Motor neuron (in vitro differentiated cells): ENCODE measurements at places on chromosomes 7 and 10.

DNA sequence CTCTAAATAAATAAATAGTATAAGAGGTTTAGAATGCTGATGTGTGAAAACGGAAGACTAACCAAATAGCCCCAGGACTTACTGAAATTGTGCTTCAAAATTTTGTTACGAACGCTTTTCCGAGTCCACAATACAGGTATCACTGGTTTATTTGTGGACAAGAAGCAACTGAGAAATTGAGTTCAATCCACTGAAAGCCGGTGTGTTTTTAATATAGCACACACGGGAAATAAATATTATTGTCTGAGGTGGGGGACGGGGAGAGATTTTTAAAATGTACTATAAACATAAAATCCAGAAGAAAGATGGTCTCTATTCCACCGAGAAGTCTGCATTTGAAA, 598 bp downstream of the SLC16A12 start:
- ATAC-seq: no peak

- no peak for ATAC-seq
These were observed 85.8 kb upstream of the GPR22 start for GRCh38 chr7:107384025-107384424.

DNA sequence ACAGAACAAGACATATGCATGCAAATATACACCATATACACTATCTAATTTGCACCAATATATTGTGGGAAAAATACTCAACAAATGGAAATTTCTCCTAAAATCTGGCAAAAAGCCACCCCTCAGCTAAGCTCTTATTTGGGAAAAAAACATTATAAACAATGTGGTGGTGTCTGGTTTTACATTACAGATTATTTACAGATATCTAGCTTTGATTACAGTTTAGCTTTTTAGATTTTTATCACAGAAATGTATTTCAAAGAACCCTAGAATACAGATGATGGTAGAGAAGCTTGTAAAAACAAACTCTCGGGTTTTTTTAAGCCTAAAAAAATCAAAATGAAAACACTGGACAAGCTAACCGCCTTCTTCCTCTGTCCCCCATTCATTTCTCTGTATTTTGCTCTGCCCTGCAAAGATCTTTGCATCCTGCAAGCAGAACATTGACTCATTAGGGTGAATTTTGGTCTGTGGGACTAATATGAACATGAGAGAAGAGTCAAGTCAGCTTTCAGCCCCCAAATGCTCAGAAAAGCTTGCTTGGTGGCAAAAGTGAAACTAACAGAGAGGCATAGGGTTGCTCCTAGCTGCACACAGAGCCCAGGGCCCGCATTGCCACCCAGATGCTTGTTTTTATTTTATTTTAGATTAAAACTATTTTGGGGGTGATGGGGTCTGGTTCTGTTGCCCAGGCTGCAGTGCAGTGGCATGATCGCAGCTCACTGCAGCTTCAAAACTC, 88.8 kb upstream of the LYZL1 start:
- no peak for ATAC-seq

GRCh38 chr10:93059975-93060886, at the start of gene CYP26C1:
Gene CYP26C1, plus strand, starts transcription at chr10:93060798. Its CDS starts 466 bp downstream, at chr10:93061264.
- no peak for ATAC-seq

- ATAC-seq: peak; percentile 64
These were observed 75.9 kb upstream of the HGF start for GRCh38 chr7:81845744-81846241.

GRCh38 chr10:122461367-122461728, at the start of gene HTRA1:
Gene HTRA1, plus strand, starts transcription at chr10:122461553. Its CDS starts 100 bp downstream, at chr10:122461653.
- ATAC-seq: peak; percentile 78

DNA sequence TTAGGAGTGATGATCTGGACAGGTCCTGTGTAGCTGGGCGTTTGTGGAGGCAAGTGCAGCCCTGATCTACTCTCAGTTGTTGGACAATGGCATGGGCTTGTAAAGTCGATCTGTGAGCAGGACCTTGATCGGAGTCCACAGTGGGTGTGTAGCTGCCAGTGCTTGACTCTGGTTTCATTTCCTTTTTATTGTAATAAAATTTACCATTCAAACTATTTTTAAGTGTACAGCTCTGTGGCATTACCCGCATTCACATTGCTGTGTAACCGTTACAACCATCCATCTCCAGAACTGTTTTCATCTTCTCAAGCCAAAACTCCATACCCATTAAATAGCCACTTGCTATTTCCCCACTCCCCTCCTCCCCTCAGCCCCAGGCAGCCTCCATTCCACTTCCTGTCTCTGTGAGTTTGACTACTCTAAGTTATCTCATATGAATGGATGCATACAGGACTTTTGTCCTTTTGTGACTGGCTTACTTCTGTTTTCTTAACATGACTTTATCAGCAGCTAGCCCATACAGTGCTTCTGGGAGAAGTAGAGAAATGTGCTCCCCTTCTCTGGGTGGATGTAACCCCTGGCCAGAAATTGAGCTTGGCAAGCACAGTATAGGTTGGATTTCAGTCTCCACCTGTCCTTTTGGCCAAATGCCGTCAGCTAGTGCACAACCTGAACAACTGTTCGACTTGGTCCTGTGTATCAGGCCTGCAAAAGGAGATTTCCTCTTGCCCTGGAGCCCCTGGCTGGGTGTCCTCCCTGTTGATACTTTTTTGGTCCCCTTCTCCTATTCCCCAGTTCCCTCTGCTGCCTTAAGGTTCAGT, 180.0 kb downstream of the LRMDA start:
- no peak for ATAC-seq

DNA sequence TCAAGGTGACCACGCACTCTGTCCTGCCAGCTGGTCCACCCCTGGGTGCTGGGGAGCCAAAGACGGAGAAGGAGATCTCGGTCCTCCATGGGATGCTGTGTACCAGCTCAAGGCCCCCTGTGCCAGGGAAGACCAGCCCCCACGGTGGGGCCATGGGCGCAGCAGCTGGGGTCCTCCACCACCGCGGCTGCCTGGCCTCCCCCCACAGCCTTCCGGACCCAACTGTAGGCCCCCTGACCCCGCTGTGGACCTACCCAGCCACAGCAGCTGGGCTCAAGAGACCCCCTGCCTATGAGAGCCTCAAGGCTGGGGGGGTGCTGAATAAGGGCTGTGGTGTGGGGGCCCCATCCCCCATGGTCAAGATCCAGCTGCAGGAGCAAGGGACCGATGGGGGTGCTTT, 5.4 kb downstream of the NYAP1 start:
- ATAC-seq: no peak

- ATAC-seq: no peak
These were observed 5.7 kb upstream of the CXCL12 start for GRCh38 chr10:44390585-44391072.

GRCh38 chr7:140927351-140927750, 2.6 kb upstream of the BRAF start:
- ATAC-seq: no peak

- ATAC-seq: no peak
These were observed 26.5 kb upstream of the KCTD7 start for GRCh38 chr7:66602159-66602558.

DNA sequence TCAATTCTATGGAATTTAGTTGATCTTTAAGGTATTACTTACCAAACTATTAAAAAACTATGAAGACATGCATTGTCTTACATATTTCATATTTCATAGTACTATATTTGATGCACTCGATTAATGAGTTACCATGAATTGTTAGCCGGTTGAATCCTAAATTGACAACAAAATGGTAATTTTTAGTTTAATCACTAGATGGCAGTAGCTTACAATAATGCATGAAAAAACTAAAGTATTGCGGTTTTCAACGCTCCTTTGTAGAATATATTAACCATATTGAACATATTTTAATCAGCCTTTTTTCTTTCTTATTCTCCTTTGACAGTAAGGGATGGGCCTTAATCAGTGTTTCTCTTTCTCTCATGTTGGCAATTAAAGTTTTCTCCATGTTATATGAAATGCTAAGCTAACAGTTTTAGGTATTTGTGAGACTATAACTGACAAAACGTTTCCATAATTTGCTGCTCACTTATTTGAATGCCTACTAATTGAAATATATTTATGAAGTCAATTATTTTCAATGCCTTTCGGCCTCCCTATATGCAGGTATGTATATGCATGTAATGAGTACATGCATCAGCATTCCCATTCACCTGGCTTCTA, 48.5 kb upstream of the ARL4A start:
- ATAC-seq: no peak

DNA sequence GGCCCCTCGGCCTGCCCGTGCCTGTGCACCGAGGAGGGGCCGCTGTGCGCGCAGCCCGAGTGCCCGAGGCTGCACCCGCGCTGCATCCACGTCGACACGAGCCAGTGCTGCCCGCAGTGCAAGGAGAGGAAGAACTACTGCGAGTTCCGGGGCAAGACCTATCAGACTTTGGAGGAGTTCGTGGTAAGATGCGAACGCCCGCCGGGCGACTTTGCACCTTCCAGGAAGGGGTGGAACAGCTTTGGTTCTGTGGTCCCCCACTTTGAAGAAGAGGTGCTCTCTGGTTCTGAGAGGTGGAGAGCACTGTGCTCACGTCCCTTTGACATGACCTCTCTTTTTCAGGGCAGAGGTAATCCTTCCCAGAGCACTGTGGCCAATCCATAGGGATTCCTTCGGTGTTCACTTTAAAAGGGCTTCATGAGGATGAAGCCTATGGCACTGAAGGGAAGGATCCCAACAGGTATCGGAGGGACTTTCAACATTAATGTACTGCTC, 2.6 kb downstream of the VWC2 start:
- ATAC-seq: no peak

- no peak for ATAC-seq
These were observed 97.7 kb downstream of the PRKG1 start for GRCh38 chr10:51171946-51172345.

GRCh38 chr10:28612877-28613276, 64.4 kb upstream of the BAMBI start:
- ATAC-seq: no peak

DNA sequence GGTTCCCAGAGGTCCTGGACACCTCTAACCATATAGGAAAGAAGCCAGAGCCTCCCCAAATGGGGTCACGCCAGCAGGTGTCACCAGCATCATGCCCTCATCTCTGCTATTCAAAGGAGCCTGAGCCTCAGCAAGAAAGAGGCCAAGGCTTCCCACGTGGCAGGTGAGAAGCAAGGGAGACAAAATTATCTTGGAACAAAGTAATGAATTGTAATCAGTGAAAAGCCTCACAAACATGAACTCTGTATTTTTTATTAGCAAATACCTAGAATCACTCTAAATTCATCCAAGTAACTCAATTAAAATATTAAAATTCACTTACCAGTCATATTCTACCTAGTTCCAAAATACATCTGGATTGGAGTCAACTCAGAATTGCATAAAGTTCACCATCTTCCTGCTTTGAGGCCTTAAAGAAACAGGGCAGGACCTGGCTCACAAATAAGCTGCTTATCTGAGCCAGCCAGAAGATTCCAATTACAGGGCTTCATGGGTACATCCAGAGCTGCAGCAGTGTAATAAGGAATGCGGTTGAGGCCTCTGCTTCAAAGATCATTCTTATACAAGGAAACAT, 68.7 kb downstream of the SGMS1 start:
- no peak for ATAC-seq
